Panc1 (cell line): ENCODE measurements at places on chromosomes 7 and 10. TPM values are rescaled to one million over a fixed set of nuclear protein-coding genes. Genes with fewer than 3 reads are reported as not detected.

DNA sequence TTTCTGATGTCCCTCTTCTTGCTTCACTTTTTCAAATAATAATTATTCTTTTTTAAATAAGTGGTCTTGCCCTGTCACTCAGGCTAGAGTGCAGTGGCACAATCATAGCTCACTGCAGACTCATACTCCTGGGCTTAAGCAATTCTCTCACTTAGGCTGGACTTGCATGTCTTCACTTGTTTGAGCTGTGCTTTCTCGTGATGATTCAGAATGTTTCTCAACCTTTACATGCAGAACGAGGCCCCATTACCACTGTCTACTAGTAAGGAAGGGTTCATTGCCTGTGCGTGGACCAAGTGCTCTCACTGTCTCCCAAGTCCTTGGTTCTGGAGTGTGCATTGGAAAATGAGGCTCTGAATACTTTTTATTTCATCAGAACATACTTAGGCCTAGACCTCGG lies 468.6 kb upstream of the COBL start:
- DNase-seq = no peak

Gene SORCS3
- not detected for total RNA-seq

Gene TEX36
- total RNA-seq = not detected

DNA sequence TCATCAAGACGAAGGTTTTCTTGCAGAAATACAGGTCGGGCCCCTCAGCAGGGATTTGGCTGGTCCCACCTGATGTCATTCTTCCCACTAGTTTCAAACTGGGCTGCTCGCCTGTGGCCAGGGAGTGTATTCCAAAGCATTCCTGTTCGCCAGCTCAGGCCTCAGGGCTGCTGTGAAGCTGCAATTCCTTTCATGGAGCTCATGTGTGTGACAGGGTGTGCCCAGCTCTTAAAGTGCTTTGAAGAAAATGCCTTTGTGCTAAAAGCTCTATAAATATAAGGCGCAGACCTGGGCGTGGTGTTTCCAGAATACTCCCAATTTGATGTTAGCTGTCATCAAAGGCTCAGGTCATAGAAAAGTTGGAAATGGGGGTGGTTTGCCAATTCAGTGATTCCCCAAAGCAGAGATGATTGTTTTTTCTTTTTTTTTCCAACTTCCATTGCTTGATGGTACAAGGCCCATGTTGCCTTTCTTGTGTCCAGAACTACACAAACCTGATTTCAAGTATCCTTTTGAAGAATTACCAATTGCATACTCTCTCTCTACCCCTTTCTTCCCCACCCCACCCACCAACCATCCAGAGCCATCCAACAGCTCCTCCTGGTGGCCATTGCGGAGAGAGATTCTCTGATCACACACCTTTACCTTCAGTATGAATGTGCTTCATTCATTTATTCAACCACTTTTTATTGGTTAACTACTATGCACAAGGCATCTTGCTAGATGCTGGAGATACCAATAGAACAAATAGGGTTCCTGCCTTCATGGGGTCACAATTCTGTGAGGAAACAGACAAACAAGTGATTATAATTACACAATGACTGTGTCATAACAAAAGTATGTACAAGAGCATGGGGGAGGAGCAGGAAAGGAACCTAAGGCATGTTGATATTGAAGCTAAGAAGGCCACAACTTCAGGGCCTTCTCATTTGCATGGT lies 297.3 kb upstream of the LYZL1 start:
- no peak for DNase-seq

DNA sequence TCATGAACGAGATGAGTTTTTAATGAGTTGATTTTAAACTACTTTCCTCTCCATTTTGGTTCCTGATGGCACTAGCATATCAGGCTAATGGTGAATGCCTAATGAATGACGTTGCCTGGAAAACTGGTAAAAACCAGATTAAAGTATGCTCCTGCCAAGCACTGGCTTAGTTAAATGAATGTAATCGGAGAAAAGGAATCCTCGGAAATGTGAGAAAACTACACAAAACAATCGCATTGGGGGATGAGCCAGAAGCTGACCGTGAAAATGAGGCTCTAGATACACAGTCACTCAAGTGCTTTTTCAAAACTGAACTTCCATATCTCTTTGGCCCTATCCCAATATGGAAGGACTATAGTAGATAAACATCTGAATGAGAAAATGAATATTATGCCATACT lies 153.8 kb upstream of the COL1A2 start:
- no peak for DNase-seq

GRCh38 chr10:72056113-72056512 lies 32.2 kb downstream of the SPOCK2 start:
- DNase-seq = no peak

DNA sequence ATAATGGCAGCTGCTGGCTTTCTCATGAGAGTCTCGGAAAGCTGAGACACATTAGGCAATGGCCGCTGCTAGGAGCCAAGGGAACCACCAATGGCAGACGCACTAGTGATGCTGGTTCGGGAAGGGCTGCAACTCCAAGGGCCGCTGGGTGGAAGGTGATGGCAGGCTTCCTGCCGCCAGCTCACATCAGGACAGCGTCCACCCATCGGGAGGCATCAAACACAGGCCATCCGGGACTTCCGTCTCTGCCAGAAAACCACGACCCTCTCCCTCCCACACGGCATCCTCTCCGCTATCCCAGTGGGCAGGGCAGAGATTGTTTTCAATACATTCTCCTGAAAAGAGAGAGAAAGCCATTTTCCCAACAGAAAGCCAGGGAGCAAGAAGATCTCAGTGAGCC lies 27.5 kb upstream of the EGFR start:
- DNase-seq = no peak

Gene TRAPPC14
- total RNA-seq = 33.2 TPM

Gene BTBD16
- 0.82 TPM for total RNA-seq

DNA sequence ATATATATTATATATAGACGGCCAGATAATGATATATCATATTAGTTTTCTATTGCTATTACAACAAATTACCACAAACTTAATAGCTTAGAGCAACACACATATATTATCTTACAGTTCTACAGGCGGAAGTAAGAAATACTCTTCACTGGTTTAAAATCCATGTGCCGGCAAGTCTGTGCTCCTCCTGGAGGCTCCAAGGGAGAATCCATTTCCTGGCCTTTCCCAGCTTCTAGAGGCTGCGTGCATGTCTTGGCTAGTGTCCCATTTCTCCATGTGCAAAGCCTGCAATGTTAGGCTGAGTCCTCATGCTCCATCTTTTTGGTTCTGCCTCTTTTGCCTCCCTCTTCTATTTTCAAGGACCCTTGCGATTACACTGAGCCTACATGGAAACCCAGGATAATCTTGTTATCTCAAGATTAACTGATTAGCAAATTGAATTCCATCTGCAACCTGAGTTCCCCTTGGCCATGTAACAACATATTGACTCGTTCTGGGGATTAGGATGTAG lies 23.9 kb upstream of the PNLIPRP3 start:
- DNase-seq = no peak

Gene CPED1
- 0.39 TPM for total RNA-seq

DNA sequence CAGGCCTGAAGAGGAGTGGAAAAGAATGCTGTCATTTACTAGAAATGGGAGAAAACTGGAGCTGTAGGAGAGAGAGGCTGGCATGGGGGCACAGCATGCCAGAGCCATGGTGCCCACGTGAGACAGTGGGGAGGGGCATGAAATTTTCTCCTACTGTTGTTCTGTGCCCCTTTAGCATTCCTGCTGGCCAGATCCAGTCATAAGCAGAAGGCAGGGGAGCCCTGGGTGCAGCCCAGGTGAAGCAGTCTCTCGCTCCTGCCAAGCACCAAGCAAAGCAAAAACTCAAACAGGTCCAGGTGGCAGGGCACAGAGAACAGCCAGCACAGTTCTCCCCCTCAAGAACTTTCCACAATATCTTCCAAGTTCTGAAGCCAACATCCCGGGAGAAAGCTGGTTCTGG lies 383.2 kb downstream of the TCERG1L start:
- no peak for DNase-seq

DNA sequence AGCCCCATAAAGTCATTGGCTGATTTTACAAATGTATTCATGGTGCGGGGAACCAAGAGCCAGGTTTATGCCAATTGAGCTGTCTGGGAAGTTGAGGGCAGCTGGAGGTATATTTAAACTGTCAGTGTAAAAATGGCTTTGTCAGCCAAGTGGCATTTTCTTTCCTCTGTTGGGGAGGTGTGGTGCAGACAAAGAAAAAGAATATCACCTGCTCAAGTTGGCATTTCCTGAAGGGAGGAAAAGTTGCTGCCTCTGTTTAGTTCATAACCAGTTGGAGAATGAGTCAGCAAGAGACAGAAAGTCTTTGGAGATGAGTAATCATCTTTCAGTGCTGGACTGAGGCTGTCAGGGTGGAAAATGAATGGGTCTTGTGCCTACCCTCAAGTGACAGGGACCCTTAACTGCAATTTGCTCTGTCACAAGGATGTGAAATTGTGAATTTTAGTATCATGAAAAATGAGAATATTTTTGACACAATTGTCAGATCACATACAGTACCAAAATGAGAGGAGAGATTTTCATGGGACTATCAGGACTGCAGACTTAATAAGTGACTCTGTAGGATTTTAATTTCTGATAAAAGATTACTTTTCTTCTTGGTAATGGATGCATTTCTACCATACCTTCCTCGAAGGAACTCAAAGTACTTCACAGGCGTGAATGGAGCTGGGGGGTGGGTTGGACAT lies 137.3 kb downstream of the ANLN start:
- DNase-seq = peak; percentile 75
